Stimulated activated CD4-positive, alpha-beta T cell treated with anti-CD3 and anti-CD28 coated beads, Interleukin-1b, Interleukin-23, amount 100 ng/mL, for 24 hours (primary cell): ENCODE measurements at places on chromosomes 5 and 9.

DNA sequence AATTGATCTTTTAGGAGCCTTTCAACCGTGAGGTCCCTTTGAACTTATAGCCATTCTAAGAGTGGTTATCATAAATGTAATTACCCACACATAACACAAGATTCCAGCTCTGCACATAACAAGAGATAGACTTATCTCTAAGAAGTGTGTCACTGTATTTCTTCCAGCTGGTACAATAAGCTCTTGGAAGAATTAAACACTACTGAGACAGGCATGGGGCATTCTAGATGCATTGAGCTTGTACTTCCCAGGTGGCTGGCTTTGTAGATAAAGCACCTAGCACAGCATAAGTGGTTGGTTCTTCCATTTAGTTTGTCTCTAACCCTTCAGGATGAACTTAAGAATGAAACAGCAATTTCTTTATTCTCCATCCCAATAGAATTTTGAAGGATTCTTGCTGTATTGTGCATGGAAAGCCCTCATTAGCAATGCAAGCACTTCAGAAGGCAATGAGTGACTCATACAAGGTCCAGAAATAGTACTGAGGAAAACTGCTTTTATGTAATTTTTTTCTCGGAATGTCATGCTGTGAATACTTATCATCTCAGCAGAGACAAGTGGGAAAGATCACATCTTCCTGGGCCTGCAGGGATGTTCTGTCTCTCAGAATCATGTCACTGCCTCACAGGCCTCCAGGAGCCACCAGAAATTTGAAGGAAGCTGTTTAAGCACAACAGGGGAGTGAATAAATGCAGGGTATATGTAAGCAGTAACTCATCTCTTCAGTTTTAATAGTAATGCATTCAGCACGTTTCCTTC lies 91.1 kb upstream of the CD180 start:
- DNase-seq, result no peak

DNA sequence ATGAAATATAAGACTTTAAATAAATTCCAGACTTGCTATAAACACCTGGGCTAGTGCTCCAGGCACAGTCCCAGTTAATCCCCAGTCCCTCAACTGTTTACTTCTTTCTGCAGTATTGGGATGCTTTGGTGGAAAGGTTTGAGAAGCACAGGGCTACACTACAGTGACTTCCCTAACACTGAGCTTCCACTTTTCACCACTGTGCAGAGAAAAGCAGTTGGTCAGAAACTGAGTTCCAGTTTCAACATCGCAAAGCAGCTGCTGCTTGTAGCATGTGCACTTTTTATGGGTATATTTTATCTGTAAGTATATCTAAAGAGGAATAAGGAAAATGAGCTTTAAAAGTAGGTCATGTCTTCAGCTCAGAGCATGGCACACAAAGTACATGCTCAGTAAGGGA lies 339.7 kb downstream of the NTRK2 start:
- DNase-seq, result no peak

GRCh38 chr9:73269430-73270101 lies 117.9 kb downstream of the ANXA1 start:
- no peak for DNase-seq

DNA sequence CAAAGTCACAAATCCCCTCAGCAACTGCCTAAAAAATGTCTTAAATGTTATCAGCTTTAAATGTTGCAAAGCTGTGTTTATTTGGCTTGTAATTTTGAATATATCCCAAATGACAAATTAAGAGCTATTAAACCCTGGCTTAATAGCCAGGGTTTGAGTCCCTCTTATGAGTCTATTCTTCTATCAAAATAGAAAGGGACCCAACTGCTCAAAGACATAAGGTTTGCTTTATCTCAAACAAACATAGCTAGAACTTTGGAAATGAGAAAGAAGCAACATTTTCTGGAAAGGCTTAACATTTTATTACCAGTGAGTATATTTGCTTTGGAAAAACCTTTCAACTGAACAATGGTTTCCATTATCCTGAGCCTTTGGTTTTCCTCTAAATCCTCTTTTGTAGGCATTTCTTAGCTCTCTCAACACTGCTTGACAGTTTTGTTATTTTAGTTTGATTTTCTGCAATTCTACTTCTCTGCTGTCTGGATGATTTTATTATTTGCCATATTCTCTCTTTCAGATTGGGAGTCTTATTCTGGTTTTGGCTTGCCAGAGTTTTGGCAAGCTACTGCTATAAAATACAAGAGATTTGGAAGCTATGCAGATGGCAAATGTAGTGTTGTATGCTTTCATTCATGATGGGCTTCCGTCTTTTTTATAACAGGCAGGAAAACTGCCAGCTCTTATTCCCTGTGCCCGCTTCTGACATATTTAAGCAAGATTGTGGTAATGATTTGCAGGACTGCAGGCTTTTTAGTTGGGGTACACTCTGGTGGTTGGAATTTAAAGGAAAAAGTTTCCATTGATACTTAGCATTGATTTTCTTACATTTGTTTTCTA lies 734.9 kb downstream of the DTWD2 start:
- no peak for DNase-seq

GRCh38 chr5:154729613-154730012 lies 25.6 kb upstream of the LARP1 start:
- no peak for DNase-seq

GRCh38 chr5:39863926-39864552 lies 439.3 kb upstream of the DAB2 start:
- no peak for DNase-seq

DNA sequence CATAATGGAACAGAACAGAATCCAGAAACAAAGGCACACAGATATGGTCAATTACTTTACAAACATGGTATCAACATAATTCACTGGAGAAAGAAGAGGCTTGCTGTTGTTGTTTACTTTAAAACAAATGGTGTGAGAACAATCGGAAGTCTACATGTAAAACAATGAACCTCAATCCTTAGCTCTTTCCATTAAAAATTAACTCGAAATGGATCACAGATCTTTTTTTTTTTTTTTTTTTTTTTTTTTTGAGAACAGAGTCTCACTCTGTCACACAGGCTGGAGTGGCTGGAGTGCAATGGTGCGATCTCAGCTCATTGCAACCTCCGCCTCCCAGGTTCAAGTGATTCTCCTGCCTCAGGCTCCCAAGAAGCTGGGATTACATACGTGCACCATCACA lies 9.8 kb downstream of the SEMA4D start:
- DNase-seq, result no peak

GRCh38 chr9:15999422-16000339 lies 446.8 kb downstream of the CCDC171 start:
- DNase-seq, result no peak

DNA sequence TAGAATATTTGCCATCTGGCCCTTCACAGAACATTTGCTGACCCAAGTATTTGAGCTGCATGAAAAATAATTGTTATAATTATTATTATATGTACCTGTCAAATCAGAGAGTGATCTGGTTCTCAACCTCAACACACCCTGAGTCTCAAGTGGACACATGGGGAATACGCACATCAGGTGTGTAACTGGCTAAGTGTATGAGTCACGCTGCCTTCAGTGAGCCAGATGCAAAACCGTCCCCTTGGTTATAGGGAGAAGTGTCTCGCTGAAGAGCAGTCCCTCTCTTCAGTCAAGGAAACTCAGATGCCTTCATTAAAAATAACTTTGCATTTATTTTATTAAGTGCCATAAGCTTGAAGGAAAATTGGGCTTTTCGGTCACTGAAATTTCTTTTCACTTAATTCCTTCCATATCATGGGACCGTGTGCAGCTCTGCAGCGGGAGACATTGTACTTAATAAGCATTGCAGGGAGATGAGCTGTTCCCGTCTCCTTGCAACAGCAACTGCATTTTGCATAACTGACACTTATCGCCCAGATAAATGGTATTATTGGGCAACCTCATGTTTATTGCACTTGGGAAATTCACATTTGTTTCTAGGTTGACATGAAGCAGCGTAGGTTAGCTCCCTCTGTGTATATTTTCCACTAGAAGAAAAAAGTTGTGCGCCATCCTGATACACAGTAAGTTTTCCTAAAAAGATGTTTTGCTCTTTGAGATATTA lies 512.3 kb upstream of the DAP start:
- no peak for DNase-seq

DNA sequence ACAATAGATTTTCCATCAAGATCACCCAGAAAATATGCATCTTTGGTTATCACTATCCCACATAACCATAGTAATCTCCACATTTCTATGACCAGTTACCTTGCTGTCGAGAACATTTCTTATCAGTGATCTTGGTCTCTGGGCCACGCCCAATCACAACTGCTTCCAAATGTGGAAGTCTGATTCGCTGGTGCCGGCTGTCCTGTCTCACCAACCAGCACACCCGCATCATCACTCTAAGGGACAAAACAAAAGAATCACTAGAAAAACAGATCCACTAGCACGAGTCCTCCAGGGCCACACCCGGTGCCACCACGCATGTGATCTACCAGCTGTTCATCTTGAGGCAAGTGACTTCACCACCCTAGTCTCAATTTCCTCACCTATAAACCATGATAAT lies 11.8 kb downstream of the APTX start:
- no peak for DNase-seq

DNA sequence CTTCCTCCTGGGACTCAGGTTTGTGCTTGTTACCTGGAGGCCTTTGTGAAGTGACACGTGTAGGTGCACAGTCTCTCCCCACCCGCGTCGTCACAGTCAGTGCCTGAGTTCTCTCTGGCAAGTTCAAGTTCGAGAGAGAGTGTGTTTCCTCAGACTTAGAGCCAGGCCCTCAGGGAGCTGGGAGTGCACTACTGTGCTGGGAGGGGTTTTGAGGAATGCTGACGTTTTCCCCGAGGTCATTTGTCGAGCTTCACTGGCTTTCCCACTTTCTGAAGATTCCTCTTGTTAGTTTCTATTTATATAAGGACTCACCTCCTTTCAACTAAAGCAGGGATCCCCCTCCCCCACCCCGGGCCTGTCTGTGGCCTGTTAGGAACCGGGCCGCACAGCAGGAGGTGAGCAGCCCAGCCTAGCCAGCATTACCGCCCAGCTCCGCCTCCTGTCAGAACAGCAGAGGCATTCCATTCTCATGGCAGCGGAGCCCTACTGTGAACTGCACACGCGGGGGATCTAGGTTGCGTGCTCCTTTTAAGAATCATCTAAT lies 209.2 kb downstream of the DIRAS2 start:
- DNase-seq, result no peak

DNA sequence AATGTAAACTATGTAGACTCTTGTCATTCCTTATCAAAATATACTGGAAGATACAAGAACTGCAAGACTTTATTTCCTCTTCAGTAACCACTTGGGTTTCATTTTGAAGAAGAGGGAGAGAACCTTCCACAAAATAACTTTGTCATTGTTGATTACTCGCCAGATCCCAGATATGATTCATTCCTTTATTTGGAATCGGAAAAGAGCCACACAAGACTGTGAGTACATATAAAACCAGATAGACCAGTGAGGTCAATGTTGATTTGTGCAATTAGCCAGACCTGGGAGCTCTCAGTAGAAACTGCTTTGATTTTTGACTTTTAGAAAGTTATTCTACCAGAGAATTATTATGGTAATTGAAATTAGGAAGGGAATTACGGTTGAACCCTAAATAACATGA lies 146.1 kb downstream of the TMEM167A start:
- no peak for DNase-seq

DNA sequence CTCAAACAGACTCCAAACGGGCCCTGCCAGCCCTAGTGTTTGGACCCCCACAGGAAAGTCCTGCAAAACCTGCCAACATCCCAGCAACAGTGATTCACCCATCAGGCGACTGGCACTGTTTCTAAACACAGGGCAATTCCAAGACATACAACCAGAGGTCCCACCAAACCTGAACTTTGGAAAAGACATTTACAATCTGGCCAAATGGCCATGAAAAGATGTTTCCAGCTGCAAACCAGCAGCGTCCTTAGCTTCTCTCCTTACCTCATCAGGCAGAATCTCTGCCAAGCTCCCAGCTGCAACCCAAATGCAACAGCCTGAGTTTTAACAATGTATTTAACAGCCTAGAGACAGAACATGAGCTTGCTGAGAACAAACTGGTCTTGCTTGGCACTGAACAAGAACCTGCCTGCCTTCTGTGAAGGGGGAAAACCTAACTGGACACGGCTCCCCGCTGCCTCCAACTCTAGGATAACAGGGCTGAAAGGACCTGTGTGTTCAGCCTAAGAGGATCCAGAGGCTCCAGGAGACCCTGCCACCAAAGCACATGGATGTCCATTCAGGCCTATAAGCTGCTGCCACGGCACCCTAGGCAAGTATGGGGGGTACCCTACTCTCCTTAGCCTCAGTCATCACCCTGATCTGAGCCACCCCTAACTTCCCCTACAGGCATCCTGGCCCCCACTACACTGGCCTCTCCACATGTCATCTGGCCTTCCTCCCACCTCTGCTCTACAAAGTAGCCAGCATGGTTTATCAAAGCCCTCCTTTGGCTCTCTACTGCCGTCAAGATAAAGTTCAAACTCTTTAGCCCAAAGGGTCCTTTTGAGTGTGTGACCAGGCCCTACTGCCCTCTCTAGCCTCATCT lies 5.6 kb downstream of the P4HA2 start:
- no peak for DNase-seq

DNA sequence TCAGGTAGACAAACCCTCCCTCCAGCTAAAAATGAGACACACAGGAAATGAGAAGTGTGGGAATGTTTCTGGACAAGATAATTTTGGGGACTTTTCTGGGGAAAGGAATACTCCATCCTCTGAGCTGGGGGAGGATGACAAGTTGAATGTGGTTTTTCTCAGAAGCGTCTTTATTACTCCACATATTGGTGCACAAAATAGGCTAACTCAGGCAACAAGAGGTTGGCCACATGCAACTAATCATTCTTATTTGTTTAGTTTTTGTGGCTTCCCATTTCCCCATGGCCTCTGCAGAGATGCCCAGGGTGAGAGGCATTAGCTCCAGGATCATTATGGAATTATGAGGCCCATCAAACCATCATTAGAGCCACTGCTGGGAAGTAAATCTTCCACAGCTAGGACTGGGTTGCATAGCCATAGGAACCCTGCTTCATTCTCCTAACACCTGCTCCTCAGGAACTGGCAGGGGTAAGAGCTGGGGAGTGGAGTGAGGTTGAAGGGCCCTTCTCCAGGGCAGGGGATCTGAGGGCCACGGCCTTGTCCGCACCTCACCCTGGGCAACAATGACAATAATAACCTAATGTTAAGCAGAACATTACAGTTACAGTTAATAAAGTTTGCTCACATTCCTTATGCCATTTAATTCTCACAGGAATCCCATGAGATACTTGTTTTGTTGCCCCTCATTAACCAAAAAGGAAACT lies 9.3 kb upstream of the SIL1 start:
- no peak for DNase-seq

DNA sequence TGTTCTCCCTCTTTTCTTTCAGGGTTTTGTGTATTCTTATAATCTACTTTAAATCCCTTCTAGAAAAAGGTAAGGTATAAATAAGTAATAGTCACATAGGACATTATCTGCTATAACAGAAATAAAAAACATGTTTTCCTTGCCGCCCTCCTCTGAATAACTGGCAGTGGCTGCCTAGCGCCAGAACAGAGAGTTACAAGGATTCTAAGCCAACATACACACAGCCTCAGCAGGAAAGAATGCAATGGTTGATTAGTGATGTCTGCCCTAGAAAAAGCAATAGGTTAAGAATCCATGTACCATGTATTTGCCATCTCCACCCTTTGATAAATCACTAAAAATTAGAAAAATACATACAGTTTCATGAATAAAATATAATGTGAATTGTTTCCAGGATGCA lies 4.9 kb downstream of the MED27 start:
- DNase-seq, result no peak
